ENCODE measurements at places on chromosomes 3 and 15. TPM values are rescaled to one million over a fixed set of nuclear protein-coding genes. Genes with fewer than 3 reads are reported as not detected.

- H3K36me3 ChIP-seq, result no peaks in the 10 kb centered on the region
- DNase-seq, result no peak
- H3K4me1 ChIP-seq, result no peaks in the 10 kb centered on the region
- no peaks in the 10 kb centered on the region for H3K27me3 ChIP-seq
Measured at GRCh38 chr3:183586477-183586876, 31.0 kb upstream of the KLHL6 start.

DNA sequence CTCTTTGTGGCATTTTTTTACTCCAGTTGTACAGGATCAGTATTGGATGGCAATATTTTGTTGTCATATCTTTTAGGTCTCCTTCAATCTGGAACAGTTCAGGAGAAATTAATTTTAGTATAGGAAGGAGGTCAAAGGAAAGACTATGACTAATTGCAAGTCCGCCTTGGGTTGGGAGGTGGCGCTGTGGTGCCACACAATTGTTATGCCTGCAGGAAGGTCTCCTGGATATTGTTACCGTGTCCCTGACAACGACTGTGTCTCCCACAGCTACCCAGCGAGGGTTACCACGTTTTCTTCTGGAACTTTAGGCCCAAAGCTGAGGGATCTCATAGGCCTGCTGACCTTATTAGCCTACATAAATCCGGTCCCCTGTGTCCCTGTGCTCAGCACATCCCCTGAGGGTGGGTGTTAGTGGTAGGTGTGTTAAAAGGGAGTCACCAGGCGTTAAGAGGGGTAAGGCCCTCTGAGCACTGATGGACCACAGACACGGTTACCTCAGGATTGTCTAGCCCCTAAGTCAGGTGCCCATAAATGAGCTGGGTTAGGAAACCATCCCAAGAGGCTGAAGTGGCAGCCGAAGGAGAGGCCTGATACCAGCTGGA lies 31.5 kb downstream of the KCNAB1 start:
- H3K27ac ChIP-seq, result no peak overlapping the region
- peak; percentile 58 for DNase-seq
- no peak overlapping the region for H3K4me3 ChIP-seq

DNA sequence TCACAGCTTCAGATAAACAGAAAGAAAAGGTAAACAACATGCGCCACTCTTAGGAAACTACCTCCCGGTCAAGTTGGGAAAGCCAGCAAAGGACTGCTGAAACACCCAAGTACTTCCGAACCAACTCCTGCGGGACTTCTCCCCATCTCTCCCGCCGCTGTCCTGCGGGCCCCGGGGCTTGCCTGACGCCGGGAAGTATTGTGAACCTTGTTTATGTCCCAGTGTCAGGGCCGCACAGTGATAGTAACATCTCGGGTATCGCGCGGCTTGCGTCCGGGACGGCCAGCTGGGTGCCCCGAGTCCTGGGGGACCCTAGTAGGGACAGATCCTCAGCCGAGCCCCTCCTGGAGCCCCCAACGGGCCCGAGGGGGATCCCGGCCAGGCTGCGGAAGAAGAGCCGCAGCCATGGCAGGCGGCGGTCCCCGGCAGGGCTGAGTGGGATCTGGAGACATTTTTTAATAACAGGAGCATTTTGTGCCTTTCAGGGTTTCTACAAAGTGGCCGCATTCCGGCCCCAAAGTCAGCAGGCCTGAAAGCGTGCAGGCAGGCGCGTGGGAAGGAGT lies 756 bp downstream of the CLPX start:
- no peaks in the 10 kb centered on the region for H3K27me3 ChIP-seq
- peak overlapping the region; percentile 96 for H3K27ac ChIP-seq
- H3K4me3 ChIP-seq, result peak overlapping the region; percentile 97
- H3K36me3 ChIP-seq, result peaks cover under 1% of the 10 kb centered on the region

- no peak overlapping the region for H3K27ac ChIP-seq
- DNase-seq, result peak; percentile 20
- H3K4me3 ChIP-seq, result no peak overlapping the region
- H3K4me1 ChIP-seq, result no peaks in the 10 kb centered on the region
- H3K36me3 ChIP-seq, result no peaks in the 10 kb centered on the region
Measured at GRCh38 chr3:81352867-81353266, 408.6 kb downstream of the GBE1 start.

- no peak for DNase-seq
- no peaks in the 10 kb centered on the region for H3K36me3 ChIP-seq
- H3K27ac ChIP-seq, result no peak overlapping the region
- no peaks in the 10 kb centered on the region for H3K27me3 ChIP-seq
- no peaks in the 10 kb centered on the region for H3K4me1 ChIP-seq
- H3K4me3 ChIP-seq, result no peak overlapping the region
Measured at GRCh38 chr15:88004399-88004798, 252.1 kb downstream of the NTRK3 start.

DNA sequence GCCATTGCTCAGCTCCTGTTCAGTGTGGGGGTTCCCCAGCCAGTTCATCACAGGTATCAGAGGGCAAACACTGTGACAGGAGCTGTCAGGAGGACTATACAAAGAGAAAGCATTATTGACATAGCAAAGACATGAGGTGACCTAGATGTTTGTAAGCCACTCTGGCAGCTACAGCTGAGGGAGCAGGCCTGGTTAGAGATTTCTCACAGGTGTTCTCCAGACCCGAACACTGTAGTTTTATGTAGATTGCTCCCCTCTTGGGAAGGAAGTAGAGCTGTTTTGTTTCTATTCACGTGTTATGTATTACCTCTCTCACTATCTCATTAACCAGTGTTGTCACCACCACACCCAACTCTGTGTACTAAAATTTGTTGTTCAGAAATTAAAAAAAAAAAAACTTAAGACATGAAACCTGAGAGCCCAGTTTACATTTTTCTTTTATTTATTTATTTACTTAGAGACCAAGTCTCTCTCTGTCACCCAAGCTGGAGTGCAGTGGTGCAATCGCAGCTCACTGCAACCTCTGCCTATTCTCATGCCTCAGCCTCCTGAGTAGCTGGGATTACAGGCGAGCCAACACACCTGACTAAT lies 123.7 kb downstream of the RBPMS2 start:
- H3K27ac ChIP-seq, result no peak overlapping the region
- peaks cover 4% of the 10 kb centered on the region for H3K4me1 ChIP-seq
- no peaks in the 10 kb centered on the region for H3K36me3 ChIP-seq

DNA sequence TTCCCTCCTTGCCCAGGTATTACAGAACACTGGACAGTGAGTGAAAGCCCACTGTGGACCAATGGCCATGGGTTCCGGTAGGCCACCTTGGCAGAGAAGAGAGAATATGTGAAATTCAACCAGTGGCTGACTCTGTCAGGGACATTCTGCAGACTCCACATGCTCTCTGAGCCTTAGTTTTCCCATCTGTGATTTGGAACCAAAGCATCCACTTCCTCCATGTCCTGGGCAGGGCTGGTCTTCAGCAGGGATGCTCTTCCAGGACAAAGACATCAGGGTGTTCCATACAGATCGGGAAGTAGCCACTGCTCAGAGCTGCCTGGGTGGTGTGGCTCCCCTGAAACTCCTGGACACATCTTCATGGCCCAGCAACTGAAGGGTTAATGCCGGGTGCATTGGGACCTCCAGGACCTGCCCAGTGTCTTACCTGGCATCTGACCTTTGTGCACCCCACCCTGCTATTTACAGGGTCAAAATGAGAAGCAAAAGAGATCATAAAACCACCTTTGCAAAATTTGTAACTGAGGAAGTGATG lies 28.3 kb upstream of the TRPM1 start:
- H3K27ac ChIP-seq, result no peak overlapping the region
- DNase-seq, result no peak

- H3K4me1 ChIP-seq, result no peaks in the 10 kb centered on the region
- no peak overlapping the region for H3K27ac ChIP-seq
- H3K27me3 ChIP-seq, result no peaks in the 10 kb centered on the region
- H3K36me3 ChIP-seq, result no peaks in the 10 kb centered on the region
- H3K4me3 ChIP-seq, result no peak overlapping the region
- DNase-seq, result no peak
Measured at GRCh38 chr3:161503271-161503670, 6.7 kb downstream of the OTOL1 start.

C3orf49 gene
- total RNA-seq, result not detected
